ENCODE measurements at places on chromosomes 2 and 18.

DNA sequence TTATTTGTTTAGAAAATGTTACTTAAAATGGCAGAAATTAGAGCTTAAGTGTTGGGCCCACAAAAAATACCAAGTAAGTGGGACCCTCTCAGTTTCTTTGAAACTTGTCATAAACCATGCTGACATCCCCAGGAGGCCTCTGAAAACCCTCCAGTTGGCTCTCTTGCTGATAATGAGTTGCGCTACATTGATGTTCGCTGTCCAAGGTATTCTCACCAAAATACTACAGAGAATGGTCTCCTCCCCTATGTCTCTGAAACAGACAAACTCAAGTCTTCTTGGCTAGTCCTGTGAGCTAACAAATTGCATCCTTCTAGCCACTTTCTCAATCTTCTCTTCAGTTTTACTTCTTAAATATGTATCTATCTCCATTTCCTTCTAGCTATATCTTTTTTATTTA, 669.4 kb downstream of the IRS1 start:
- DNase-seq = no peak

DNA sequence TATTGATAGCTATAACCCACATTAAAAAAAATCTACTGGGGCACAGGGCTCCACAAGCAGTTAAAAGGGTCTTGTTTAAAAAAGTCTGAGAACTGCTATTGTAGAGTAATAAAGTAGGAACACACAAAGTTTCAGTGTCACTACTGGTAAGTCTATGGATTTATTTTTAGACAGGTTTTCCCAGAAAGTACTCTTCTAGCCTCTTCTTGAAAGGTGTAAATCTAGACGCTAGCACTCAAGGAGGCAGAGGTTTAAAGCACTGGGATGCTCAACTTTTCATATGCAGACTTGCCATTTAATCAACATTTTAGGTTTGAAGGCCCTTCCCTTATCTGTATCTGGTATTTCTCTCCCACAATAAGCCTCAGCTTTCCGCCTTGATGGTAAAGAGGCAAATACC, 33.4 kb downstream of the FBXO11 start:
- DNase-seq = no peak

DNA sequence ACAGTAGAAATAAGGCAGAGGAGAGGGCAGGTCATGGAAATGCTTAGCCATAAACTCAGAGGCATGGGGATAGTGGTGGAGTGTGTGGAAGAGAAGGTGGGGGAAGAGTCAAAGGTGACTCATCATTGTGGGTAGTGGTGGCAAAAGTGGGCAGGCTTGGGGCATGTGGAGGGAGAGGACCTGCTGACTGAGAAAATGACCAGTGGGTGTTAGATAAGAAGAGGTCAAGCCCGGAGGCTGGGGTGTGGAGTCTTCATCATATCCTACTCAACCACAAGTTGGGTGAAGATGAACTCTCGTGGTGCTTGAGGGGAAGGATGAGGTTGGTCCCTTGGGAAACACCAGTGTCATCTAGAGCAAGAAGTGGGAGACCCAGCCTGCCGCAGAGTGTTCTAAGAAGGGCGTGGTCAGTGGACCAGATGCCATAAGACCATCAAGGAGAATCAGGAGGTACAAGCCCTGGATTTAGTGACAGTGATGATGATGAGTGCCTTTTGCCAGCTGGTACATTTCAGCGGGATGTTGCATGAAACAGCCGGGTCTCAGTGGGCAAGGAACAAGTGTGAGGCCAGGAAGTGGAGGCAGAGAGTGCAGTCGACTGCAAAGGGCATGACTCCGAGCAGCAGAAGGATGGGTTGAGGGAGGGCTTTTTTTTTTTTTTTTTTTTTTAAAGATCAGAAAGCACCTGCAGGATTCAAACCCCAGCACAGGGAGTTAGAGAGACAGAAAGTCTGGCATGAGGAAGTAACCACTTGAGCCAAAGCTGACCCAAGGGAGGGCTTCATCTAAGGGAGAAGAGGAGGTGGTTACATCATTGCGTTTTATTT, 122.6 kb upstream of the SPRED2 start:
- no peak for DNase-seq

DNA sequence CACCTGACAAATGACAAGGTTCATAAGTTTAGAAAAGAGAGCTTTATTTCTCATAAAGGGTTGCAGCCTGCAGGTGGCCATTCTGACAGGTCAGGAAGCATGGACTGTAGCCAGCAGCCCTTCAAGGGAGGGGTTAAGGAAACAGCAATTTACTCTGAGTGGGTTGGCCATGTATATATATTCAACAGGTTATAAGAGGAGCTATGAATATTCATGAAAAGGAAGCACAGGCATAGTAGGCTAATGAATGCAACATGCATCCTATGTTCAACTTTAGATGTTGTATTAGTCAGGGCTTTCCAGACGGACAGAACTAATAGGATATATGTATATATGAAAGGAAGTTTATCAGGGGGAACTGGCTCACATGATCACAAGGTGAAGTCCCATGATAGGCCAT, 20.6 kb downstream of the RNU2-63P start:
- no peak for DNase-seq

GRCh38 chr18:22302144-22302543, 115.6 kb downstream of the CTAGE1 start:
- no peak for DNase-seq

- DNase-seq = no peak
Observed at GRCh38 chr2:70697603-70698383, 70.2 kb downstream of the ADD2 start.

GRCh38 chr2:238241970-238242369, 2.1 kb upstream of the HES6 start:
- no peak for DNase-seq

DNA sequence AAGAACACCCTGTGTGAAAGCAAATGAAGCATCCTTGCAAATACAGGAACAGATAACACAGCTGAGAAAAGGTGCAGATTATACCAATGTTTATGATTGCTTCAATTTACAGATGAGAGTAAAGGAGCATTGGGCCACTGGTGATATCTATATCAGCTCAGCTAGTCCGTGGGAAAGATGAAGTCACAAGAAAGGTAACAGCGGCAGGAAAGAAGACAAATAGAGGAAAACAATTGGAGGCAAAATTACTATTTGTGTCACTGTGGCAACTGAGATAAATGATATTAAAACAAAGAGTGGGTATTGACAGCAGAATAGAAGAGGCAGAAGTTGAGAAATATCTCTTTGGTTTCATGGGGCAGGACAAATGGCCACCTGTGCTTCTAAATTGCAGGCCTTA, 121.2 kb upstream of the CAVIN2 start:
- no peak for DNase-seq

- DNase-seq = peak; percentile 27
Observed at GRCh38 chr2:136305517-136306192, 187.7 kb upstream of the CXCR4 start.

DNA sequence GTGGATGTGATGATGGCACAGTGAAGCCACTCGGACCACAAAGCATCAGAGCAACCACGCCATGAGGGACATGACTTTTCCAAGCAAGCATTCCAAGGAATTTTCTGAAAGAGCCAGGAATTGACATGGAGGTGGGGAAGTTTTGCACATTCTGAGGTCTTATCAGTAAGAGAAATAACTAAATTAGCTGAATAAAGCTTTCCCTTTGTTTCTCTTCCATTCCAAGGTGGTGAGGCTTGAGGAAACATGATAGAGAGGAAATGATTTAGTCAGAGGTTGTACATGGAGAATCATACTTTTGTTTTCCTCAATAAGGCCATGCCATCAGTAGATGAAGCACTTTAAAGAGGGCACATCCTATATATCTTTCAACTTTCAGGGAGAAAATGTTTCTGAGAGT, 115.7 kb upstream of the MMADHC start:
- DNase-seq = no peak

- no peak for DNase-seq
Observed at GRCh38 chr2:227551836-227552235, 46.9 kb upstream of the SCYGR2 start.

GRCh38 chr2:48600204-48600813, 17.3 kb upstream of the GTF2A1L start:
- no peak for DNase-seq

- no peak for DNase-seq
Observed at GRCh38 chr2:73766349-73766748, 13.6 kb downstream of the DUSP11 start.

DNA sequence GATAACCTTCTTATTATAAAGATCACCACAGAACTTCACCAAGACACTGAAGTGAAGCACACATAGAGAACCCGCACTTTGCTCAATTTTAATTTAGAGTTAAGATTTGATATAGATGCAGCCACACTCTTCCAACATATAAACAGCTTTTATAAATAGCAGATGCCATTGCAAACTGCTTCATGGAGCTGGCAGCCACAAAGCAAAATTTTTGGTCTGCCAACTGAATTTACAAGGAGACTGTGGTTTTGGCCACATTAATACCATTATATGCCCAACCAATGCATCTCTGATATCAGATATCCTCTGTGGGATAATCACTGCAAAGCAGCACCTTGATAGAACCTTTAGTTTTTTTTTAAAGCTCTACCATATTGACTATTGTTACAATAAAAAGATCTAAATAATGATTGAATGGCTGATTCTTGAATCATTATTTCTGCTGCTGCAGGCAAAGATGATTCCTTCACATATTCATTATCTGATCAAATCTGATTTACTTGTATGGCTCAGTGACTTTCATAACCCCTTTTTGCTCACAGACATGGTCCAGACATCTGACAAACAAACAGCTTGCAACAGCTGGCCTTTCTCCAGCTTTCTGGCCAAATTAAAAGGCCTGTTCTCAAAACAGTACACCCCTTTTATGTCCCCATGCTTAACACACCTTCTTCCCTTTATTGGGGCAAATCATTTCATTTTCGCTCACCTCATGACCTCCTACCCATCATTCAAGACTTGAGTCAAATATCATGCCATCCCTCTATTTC, 88.4 kb downstream of the METTL4 start:
- DNase-seq = no peak

- DNase-seq = no peak
Observed at GRCh38 chr2:215511454-215512346, 75.8 kb upstream of the FN1 start.

GRCh38 chr2:64330281-64331113, 123.5 kb upstream of the LGALSL start:
- DNase-seq = peak; percentile 45

GRCh38 chr18:76557026-76557575, 62.1 kb upstream of the ZNF516 start:
- DNase-seq = no peak

GRCh38 chr2:217479566-217479965, 523.2 kb downstream of the TNS1 start:
- DNase-seq = no peak

GRCh38 chr2:45047301-45047700, 38.0 kb upstream of the SIX2 start:
- DNase-seq = no peak

- DNase-seq = no peak
Observed at GRCh38 chr2:221420245-221420644, 151.9 kb downstream of the EPHA4 start.

DNA sequence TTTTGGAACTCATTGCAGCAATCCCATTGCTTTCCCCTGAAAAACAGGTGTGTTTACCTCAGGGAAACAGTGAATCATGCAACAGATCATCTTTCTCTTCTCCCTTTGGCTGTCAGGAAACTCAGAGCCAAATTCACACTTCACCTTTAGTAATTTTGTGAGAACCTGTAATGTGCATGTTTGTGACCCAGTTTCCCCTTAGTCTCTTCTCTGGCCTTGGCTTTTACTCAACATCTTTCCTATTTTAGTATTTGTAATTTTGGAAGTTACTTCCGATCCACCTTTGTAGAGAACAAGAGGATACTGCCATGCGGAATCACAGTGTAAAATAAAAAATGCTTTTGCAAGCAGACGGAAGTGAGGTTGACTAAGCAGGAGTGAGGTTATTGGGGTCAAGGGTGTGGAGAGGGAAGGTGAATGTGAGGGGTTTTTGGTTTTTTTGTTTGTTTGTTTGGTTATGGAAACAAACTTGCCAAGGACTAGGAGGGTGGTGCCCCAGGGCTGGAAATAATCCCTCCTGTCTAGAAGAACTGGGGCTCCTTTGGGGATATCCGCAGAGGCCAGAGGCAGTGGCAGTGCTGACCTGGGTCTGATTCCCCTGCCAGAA, 14.0 kb downstream of the ASPRV1 start:
- no peak for DNase-seq

DNA sequence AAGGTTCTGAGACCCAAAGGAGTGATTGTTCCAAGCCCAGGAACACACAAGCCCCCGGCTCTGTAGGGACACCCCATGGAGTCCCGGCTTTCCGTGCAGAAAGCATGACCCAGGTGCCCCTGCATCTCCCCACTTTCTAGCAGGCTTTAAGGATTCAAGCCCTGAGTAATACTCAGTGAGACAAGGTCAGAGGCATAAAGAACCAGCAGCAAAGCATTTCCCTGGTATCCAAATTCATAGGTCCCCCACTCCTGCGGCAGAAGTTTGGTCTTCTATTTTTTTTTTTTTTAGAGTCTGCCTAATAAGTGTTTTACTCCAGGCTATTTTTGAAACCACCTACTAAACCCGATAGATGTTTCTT, 16.3 kb downstream of the TSHZ1 start:
- DNase-seq = no peak

- DNase-seq = no peak
Observed at GRCh38 chr2:144550084-144550483, 30.2 kb upstream of the ZEB2 start.

DNA sequence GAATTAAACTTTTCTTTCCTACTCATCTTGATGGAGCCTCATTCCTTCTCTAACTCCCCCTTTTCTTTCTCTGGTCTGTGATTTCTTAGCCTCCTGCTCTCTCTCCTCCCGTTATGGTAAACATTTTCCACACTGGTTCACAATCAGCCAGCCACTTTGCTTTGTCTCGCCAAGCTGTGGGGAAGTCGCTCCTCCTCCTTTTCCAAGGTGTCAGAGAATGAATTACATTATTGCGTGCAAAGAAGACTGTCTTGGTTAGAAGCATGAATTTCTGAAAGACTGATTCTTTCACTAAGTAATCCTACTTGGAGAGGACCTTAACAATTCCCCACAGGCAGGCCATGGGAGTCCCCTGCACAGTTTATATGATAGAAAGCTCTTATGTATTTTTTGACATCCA, 46.1 kb downstream of the RASGRP3 start:
- no peak for DNase-seq

DNA sequence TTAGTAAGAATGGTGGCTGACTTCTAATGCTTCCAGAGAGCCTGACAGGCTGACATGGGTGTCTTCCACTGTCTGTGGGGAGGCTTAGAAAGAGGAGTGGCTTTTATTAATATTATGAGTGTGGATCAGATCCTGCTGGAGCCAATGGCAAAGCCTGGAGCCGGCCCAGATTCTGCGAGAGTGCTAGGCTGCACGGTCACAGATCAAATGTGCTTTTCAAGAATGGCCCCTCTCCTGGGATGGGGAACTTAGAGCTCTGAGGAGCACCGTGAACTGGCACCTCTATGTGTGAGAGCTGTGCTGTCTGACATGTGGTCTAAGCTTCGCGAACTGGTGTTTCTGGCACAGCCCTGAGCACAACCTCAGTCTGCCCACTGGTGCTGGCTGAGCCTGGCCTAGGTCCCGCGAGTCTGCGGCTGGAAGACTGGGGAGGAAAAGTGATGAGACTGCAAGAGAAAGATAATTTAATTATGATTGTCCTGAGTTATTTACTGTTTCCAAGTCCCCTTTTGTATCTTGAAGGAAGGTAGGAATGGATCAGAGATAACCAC, 70.4 kb downstream of the ASAP2 start:
- no peak for DNase-seq
